ENCODE measurements at places on chromosomes 11 and 22.

- no peak for DNase-seq
These were observed 759 bp downstream of the CPT1A start for GRCh38 chr11:68840661-68841653.

DNA sequence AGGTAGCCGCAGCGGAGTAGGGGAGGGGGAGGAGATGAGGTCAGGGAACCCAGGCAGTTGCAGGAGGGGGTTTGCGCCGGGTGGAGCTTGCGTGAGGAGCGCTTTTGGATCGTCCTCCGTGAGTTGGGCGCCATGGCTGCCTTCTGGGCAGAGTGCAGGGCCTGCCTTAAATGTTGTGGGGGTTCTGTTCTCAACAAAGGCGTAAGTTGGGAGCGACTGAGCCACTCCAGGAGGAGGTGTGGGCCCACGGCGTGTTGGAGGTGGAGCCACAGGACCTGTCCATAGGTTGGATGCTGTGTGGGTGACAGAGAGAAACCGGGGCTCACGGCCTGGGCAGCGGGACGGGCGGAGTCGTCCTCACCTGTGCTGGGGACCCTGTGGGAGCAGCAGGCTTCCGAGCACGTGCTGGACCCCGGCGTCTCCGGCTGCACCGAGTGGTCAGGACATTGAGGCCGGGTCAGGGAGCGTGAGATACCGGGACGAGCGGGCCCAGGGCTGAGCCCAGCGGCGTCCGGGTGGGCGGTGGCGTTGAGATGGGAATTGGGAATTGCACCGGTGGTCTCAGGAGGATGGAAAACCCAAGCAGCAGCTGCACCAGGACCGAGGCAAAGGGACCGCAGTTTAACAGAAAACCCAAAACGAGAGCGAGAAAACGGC is 977 bp upstream of the PGGHG start:
- DNase-seq: no peak

DNA sequence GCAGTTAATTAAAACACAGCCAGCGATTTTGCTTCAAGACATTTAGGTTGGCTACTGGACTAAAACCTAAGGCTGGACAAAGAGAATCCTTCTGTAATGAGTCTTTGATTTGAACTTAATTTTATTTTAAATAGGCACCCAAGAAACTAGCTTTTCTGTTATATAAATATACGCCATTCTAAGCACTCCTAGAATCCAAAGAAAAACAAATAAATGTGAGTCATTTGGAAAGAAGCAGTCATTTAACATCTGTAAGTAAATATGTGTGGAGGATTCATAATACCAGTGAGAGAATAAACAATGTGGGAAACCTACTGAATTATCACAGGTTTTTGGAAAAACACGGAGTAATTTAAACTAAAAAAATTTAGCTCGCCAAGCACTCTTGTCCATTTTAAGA is 1.2 kb upstream of the TECTA start:
- no peak for DNase-seq

DNA sequence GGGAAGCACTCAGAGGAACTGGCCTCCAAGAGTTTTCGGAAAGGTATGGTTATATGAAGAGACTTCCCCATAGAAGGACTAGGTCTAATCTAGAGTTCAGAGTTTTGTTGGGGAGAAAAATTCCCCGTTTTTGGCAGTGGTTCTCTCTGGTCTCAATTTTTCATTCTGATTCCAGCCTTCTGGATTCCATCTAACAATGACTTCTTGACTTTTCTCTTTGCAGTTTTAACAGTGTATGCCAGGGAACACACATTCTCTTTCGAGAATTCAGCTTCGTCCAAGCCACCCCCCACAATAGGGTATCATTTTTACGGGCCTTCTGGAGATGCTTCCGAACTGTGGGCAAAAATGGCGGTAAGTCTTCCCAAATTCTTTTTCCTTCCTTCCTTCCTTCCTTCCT is 115.6 kb downstream of the CSTPP1 start:
- DNase-seq: no peak

GRCh38 chr11:34256150-34256549 is 101.7 kb downstream of the ABTB2 start:
- no peak for DNase-seq

- no peak for DNase-seq
These were observed 109.7 kb downstream of the GALNT18 start for GRCh38 chr11:11512090-11512489.

DNA sequence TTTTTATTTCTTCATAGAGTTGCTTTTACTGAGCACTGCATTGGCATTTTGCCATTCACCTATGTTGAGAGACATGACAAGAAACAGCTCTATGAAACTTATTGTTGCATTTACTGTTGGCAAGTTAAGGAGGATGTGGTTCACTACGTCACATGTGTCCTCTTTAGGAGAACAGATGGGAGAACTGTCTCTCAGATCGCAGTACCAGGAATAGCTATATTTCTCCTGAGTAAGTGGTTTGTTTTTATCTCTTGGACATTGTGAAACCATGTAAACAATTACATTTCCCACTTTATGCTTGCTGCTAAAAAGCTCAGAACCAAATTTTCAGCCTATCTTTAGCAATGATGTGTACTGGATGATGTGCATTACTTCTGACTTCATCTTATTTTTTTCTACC is 34.8 kb upstream of the PSMA1 start:
- DNase-seq: peak; percentile 17

GRCh38 chr22:38449776-38450175 is 5.2 kb downstream of the KCNJ4 start:
- no peak for DNase-seq

- no peak for DNase-seq
These were observed 1.1 kb upstream of the VSIG2 start for GRCh38 chr11:124753205-124753604.

- DNase-seq: no peak
These were observed 5.8 kb downstream of the LIF start for GRCh38 chr22:30240541-30241417.

DNA sequence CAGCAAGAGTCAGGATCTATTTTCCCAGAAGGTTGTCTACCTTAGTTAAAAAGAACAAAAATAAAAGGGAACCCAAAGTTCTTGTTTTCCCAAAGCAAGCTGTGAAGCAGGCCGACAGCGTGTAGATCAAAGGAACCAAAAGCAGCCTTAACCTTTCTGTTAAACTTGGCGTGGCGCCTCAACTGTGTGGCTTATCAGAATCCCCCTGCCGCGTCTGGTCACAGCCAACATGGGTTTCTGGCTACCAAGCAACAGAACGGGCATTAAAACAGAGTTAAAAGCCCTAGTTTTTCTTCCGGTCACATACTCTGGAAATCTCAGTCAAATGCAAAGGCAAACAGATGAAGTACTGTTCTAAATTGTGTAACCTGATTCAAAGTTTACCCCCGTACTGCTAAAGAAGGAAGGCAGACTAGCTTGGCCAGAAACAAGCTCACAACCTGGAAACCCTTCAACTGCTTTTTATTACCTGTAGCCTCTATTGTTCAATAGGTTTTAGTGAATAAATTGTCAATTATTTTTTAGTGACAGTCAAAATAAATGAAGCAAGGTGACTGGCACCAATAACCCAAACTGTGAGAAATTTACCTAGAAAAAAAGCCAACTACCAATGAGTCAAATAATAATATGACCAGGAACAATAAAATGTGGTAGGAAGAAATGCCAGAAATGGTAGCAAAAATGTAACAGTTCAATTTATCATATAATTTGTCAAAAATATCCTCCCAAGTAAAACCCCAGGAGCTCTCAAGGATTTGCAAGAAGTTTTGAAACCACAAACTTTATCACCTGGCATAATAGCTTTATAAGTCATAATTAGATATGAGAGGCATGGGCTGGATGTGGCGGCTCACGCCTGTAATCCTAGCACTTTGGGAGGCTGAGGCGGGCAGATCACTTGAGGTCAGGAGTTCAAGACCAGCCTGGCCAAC is 21.4 kb downstream of the CHKA start:
- no peak for DNase-seq

GRCh38 chr11:126834149-126834548 is 166.4 kb downstream of the KIRREL3 start:
- DNase-seq: no peak

GRCh38 chr22:48391820-48392219 is 1435.9 kb downstream of the BRD1 start:
- no peak for DNase-seq

- no peak for DNase-seq
These were observed 507.0 kb downstream of the NTM start for GRCh38 chr11:131877246-131877942.

- no peak for DNase-seq
These were observed 64.2 kb upstream of the RASSF10 start for GRCh38 chr11:12944889-12945288.

GRCh38 chr11:64516226-64516625 is 74.8 kb upstream of the SLC22A12 start:
- DNase-seq: no peak

- no peak for DNase-seq
These were observed 763 bp upstream of the MS4A7 start for GRCh38 chr11:60377401-60378136.

DNA sequence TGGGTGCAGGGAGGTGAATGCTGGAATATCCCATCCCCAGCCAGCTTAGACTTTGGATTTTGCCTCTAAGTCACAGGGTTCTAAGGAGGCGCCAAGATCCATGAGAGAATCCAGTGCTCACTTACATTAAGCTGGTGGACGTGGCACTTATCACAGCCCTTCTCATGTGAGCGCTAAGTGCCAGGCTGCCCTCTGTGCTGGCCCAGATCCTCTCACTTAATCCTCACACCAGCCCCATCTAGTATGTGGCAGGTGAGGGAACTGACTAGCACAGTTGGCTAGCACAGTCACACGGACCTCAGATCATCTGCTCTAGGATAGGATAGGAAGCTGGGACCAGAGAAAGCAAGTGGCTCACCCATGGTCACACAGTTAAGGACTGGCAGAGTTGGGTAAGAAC is 3.6 kb downstream of the HMOX1 start:
- no peak for DNase-seq

DNA sequence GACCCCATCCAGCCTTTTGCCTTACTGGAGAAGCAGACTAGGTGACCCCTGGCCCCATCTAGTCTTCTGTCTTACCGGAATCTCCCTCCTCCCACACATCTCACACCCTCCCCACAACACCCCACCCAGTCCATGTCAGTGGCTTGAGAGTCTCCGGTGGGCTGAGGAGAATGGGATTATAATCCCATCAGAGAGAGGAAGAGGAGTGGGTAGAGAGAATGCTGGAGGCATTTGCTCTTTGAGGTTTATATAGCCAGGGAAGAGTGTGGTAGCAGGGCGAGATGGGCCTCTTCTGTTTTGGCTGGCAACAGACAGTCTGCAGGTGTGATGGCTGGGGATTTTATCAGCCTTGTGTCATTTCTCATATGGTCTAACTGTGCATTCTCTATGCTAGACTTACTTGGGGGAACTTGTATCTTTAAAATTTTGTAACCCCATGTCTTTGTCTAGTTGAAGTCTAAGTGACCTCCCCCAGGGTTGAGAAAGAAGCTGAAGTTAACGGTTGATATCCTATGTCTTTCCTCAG is 50.3 kb downstream of the GRAMD1B start:
- no peak for DNase-seq

DNA sequence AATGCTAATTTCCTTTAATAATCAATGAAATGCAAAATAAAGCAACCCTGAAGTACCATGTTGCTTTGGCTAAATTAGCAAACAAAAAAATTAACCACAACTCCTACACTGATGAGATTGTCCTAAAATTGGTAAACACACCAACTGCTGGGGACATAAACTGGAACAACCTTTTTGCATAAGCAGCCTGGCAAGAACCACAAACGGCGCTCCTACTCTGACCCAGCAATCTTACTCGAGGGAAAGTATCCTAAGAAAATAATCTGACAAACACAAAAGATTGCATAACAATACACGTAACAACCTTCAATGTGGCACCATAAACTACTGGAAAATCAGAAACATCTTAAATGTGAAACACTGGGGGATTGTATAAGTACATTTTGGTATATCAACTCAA is 189.8 kb upstream of the PITPNB start:
- DNase-seq: no peak

GRCh38 chr22:49349841-49350381 is 477.8 kb downstream of the BRD1 start:
- no peak for DNase-seq

- no peak for DNase-seq
These were observed 11.8 kb upstream of the FNBP4 start for GRCh38 chr11:47778878-47779483.

- DNase-seq: no peak
These were observed 131.2 kb downstream of the BUD13 start for GRCh38 chr11:116641561-116642045.

GRCh38 chr11:115181538-115181937 is 322.7 kb downstream of the CADM1 start:
- DNase-seq: no peak

- DNase-seq: no peak
These were observed 104.0 kb downstream of the APOL5 start for GRCh38 chr22:35821654-35822053.

- no peak for DNase-seq
These were observed 18.5 kb downstream of the IL10RA start for GRCh38 chr11:118004543-118005223.

DNA sequence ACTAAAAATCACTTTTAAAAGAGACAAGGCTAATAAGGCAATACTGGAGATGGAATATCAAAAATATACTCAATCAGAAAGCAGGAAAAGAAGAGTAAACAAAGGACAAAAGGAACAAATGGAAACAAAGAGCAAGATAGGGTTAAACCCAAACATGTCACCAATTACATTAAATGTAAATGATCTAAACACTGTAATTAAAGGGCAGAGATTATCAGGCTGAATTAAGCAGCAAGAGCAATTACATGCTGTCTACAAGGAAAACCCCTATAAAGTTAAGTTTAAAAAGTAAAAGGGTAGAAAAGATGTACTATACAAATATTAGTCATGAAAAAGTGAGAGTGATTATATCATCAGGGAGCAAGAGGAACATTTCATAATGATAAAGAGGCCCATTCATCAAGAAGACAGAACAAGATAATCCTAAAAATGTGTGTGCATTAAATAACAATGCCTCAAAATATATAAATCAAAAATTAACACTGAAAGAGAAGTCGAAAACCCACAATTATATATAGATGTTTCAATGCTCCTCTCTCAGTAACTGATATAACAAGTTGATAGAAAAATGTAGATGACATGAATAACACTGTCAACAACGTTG is 56.8 kb downstream of the ALX4 start:
- no peak for DNase-seq

DNA sequence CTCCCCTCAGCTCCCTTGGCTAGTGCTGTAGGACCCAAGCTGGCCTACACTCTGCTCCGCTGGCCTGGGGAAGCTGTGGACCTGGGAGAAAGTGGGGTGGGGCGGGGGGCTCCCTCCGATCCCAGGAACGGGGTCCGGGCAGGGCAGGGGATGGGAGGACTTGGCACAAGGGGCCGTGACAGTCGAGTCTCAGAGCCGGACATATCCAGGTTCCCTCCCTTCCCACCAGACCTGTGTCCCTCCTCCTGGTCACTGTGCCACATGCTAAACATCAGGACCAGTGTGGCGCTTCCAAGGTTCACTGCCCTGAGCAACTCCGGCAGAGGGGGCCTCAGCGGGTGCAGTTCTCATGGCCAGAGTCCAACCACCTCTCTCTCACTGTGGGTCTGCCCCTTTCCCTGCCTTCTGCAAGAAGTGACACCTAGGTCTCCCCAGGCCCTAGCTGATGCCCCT is 2.0 kb downstream of the DUSP8 start:
- DNase-seq: no peak

All from stimulated activated CD4-positive, alpha-beta T cell treated with anti-CD3 and anti-CD28 coated beads, Interleukin-1b, Interleukin-23, amount 100 ng/mL, for 4 hours (primary cell).